SJSA1 (cell line): ENCODE measurements at places on chromosomes 5 and 9.

GRCh38 chr9:94639999-94640376 is 670 bp upstream of the FBP1 start:
- H3K27ac ChIP-seq = no peak overlapping the region
- H3K4me3 ChIP-seq = no peak overlapping the region
- H3K27me3 ChIP-seq = peaks cover 8% of the 10 kb centered on the region; the same call in 1 of the 2 replicates
- no peaks in the 10 kb centered on the region for H3K36me3 ChIP-seq
- H3K4me1 ChIP-seq = no peaks in the 10 kb centered on the region

- H3K4me1 ChIP-seq = no peaks in the 10 kb centered on the region
- DNase-seq = no peak
- H3K36me3 ChIP-seq = no peaks in the 10 kb centered on the region
- H3K27me3 ChIP-seq = no peaks in the 10 kb centered on the region
- H3K27ac ChIP-seq = no peak overlapping the region
These were observed 89.2 kb upstream of the GRHPR start for GRCh38 chr9:37333288-37333687.

DNA sequence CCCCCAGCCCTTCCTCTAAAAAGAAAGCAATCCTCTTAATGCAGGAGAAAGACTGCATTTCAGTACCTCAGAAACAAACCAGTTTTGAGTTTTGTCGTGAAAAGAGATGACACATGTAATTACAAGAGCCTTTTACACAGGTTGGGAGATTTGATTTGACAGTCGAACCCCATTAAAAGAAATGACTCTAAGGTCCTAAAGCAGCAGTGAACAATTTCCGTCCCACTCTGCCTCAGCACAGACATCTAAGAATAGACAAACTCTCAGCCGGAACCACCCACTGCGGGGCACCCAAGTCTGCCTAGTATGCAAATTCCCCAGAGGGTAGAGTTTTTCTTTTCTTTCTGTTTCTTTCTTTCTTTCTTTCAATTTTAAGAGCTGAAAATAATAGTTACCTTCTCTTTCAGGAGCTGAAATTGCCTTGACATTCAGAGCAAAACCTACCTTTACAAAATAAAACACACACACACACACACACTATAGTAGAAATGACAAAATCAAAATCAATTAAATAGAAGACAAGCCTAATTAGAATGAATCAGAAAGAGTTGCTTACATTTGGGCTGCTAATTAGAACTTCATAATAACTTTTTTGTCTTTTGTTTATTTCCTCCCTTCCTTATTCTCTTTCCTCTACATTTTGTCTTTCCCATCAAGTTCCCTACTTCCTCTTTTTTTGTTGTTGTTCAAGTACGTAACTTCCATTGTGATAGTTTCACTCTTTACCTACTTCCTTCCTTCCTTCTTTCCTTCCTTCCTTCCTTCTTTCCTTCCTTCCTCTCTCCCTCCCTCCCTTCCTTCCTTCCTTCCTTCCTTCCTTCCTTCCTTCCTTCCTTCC is 65.1 kb downstream of the BASP1 start:
- no peak for DNase-seq
- no peaks in the 10 kb centered on the region for H3K27me3 ChIP-seq
- H3K4me3 ChIP-seq = no peak overlapping the region

GRCh38 chr9:128114326-128115186 is 13.0 kb downstream of the PTGES2 start:
- peaks cover 2% of the 10 kb centered on the region; the same call in 1 of the 2 replicates for H3K36me3 ChIP-seq
- no peak overlapping the region for H3K4me3 ChIP-seq
- no peaks in the 10 kb centered on the region for H3K27me3 ChIP-seq
- no peaks in the 10 kb centered on the region for H3K4me1 ChIP-seq
- no peak overlapping the region for H3K27ac ChIP-seq
- DNase-seq = no peak

- H3K27me3 ChIP-seq = no peaks in the 10 kb centered on the region
- H3K4me3 ChIP-seq = no peak overlapping the region
- H3K27ac ChIP-seq = no peak overlapping the region
These were observed 92.1 kb downstream of the LMNB1 start for GRCh38 chr5:126869005-126869451.

- no peaks in the 10 kb centered on the region for H3K27me3 ChIP-seq
- peak; percentile 37 for DNase-seq
- H3K4me3 ChIP-seq = no peak overlapping the region
- H3K4me1 ChIP-seq = peaks cover 71% of the 10 kb centered on the region
These were observed 58.0 kb downstream of the SLC22A5 start for GRCh38 chr5:132427281-132428146.

GRCh38 chr9:93949073-93949693 is 6.0 kb downstream of the BARX1 start:
- H3K4me1 ChIP-seq = no peaks in the 10 kb centered on the region
- no peak overlapping the region for H3K27ac ChIP-seq
- no peak overlapping the region for H3K4me3 ChIP-seq
- H3K27me3 ChIP-seq = peaks cover 7% of the 10 kb centered on the region; the same call in 1 of the 2 replicates
